Activated CD8-positive, alpha-beta T cell treated with anti-CD3 and anti-CD28 coated beads, Interleukin-2, amount 10 ng/mL, durations not matched to agents 7 days and 5 days (primary cell): ENCODE measurements at places on chromosomes 16 and 17. TPM values are rescaled to one million over a fixed set of nuclear protein-coding genes. Genes with fewer than 3 reads are reported as not detected.

The MARCHF10 gene
- total RNA-seq: not detected

The IL34 gene
- 0.13 TPM for total RNA-seq

The FASN gene
- total RNA-seq: 261 TPM

The AATK gene
- 1.1 TPM for total RNA-seq

The CHAD gene
- total RNA-seq: not detected

The RNF40 gene
- total RNA-seq: 102 TPM

- H3K4me1 ChIP-seq: no peaks in the 10 kb centered on the region
- H3K4me3 ChIP-seq: no peak overlapping the region
- no peak for DNase-seq
- no peaks in the 10 kb centered on the region for H3K27me3 ChIP-seq
- H3K27ac ChIP-seq: no peak overlapping the region
- peaks cover 3% of the 10 kb centered on the region for H3K36me3 ChIP-seq
Observed at GRCh38 chr16:78246559-78246958, 147.1 kb downstream of the WWOX start.

DNA sequence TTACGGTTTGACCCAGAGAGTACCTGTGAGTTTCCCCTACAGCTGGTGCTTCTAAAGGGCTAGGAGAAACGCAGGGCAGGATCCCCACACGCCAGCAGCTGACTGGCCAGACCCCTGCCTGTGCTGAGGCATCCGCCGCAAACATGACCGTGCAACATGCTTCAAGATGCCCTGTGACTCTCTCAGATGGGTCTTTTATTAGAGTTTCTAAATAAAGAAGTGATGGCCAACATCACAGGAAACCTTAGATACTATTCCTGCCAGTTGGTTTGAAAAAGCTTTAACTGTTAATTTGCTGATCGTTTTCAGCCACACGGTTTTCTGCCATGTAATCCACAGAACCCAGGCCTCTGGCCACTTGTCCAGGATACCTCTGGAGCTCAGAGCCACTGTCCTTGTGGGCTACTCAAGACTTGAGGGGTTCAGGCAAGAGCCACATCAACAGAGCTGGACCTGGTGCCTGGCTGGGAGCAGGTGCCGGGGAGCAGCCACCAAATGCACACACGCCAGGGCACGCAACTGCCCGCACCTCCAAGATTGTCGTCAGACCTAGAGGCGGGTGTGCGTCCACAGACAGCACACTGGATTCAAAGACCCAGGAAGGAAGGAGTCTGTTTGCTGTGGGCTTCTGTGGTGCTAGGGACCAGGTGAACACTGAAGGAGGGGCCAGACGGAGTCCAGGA lies 118.4 kb downstream of the ZNF778 start:
- H3K27me3 ChIP-seq: no peaks in the 10 kb centered on the region
- DNase-seq: no peak
- peak overlapping the region; percentile 48 for H3K27ac ChIP-seq
- no peak overlapping the region for H3K4me3 ChIP-seq
- H3K36me3 ChIP-seq: peaks cover 9% of the 10 kb centered on the region

- no peak for DNase-seq
- peaks cover 5% of the 10 kb centered on the region for H3K4me1 ChIP-seq
Observed at GRCh38 chr16:56121156-56121500, 70.2 kb upstream of the GNAO1 start.

DNA sequence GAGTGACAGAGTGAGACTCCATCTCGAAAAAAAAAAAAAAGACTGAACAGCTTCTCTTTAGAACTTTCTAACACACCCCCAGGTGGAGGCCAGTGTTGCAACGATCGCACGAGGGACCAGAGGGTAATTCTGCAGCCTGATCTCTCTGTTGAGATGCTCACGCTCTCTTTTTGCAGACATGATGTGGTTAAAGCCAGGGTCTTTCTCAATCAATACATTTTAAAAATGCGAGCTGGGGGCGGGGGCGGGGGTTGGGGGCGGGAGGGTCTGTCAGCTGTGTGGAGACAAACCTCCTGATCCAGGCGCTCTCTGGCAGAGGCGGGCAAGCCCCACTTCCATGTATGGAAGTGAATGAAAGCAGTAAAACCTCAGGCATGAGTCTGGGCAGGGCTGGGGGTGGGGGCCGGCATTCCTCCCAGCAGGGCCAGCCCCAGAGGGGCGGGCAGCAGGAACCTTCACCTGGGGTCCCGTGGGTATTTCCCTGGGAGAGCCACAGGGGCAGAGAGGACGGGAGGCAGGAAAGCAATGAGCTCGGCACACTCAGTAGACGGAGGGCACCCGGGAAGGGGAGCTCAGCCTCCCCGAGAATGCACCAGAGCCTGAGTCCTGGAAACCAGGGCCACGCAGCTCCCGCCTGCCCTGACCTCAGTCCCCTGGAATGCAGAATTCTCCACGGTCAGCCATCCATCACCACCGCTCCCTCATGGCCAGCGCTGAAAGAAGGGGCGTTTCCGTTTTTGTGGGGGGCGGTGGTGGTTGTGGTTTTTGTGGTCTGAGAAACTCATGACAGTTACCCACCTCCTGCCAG lies 28.0 kb downstream of the NXN start:
- no peak overlapping the region for H3K4me3 ChIP-seq
- peaks cover 7% of the 10 kb centered on the region for H3K27me3 ChIP-seq
- H3K27ac ChIP-seq: no peak overlapping the region
- DNase-seq: no peak
- no peaks in the 10 kb centered on the region for H3K4me1 ChIP-seq
- H3K36me3 ChIP-seq: no peaks in the 10 kb centered on the region

GRCh38 chr17:66711881-66712321 lies 123.0 kb upstream of the CACNG5 start:
- no peak for DNase-seq
- H3K27me3 ChIP-seq: no peaks in the 10 kb centered on the region
- peaks cover 57% of the 10 kb centered on the region for H3K4me1 ChIP-seq
- H3K27ac ChIP-seq: peak overlapping the region; percentile 26
- no peak overlapping the region for H3K4me3 ChIP-seq
- H3K36me3 ChIP-seq: peaks cover 27% of the 10 kb centered on the region

DNA sequence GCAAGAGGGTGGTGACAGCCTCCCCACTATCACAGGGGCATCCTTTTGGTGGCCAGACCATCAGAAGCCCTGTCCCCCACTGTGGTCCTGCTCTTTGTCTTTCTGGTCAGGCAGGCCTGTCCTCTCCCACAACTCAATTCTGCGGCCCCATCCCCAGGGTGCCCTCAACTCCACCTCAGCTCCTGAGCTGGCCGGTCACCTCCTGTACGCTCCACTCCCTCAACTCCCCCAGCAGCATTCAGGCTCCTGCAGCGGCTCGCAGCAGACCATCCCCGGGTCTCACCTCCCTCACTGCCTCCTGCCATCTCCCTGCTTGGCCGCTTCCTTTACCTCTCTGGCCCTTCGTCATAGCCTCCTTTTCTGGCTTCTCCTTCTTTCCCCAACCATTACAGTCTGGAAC lies 43.4 kb upstream of the MTSS2 start:
- no peaks in the 10 kb centered on the region for H3K27me3 ChIP-seq
- no peak overlapping the region for H3K4me3 ChIP-seq
- H3K27ac ChIP-seq: peak overlapping the region; percentile 27
- H3K36me3 ChIP-seq: peaks cover 10% of the 10 kb centered on the region
- H3K4me1 ChIP-seq: no peaks in the 10 kb centered on the region
- no peak for DNase-seq

DNA sequence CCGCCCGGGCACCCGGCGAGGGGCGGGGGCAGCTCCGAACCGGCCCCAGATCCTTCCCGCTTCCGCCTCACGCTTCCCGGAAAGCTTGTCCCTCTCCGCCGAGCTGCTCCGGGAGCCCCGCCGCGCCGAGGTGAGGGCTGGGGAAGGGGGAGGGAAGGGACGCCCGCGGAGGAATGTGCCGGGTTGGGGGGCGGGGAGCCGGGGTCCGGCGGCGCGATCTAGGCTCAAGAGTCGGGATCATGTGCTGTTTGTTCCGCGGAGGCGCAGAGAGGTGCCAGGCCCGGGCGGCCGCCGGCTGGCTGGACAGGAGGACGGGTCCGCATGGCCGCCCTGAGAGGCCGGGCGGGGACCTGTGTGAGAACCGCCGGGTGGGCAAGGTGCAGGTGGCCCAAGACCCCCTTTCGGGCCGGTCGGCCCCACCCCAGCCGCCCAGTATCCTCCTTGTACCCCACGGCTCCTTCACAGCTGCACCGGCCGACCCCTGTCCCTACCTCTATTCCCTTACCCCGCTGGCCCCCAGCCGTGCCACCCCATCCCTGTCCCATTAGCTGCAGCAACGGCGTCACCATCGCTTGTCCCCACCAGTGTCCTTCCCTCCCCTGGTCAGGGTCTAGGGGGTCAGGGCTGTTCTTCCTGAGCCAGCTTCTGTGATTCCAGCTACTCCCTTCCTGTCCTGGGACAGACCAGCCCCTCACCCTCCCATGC lies 429 bp downstream of the KIF1C start:
- H3K27ac ChIP-seq: peak overlapping the region; percentile 52
- H3K4me3 ChIP-seq: peak overlapping the region; percentile 81
- H3K36me3 ChIP-seq: peaks cover 18% of the 10 kb centered on the region

DNA sequence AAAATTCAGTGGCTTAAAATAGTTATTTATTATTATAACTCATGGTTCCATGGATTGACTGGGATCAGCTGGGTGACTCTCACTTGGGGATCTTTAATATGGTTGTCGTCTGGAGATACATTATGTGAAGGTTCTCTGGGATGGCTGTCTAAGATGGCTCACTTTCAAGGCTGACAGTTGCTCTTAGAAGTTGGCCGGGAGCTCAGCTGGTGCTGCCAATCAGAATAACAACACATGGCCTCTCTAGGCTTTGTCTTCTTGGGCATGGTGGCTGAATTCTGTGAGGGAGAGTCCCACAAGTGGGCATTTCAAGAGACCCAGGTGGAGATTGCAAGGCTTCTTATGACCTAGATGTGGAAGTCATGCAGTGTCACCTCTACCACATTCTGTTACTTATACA lies 269.7 kb downstream of the CA10 start:
- no peaks in the 10 kb centered on the region for H3K36me3 ChIP-seq
- no peak overlapping the region for H3K4me3 ChIP-seq

GRCh38 chr17:81422776-81423697 lies 27.8 kb downstream of the BAHCC1 start:
- H3K4me3 ChIP-seq: no peak overlapping the region
- peaks cover 9% of the 10 kb centered on the region for H3K27me3 ChIP-seq
- DNase-seq: no peak
- no peak overlapping the region for H3K27ac ChIP-seq
- peaks cover 5% of the 10 kb centered on the region for H3K4me1 ChIP-seq

- H3K4me1 ChIP-seq: peaks cover 76% of the 10 kb centered on the region
- no peak for DNase-seq
- peaks cover 29% of the 10 kb centered on the region for H3K36me3 ChIP-seq
- peak overlapping the region; percentile 10 for H3K4me3 ChIP-seq
Observed at GRCh38 chr16:89453501-89454321, 36.6 kb downstream of the ANKRD11 start.

- H3K27me3 ChIP-seq: peaks cover 7% of the 10 kb centered on the region
- H3K27ac ChIP-seq: no peak overlapping the region
- DNase-seq: no peak
- peaks cover 1% of the 10 kb centered on the region for H3K4me1 ChIP-seq
- H3K4me3 ChIP-seq: no peak overlapping the region
- H3K36me3 ChIP-seq: no peaks in the 10 kb centered on the region
Observed at GRCh38 chr17:55582897-55583296, 71.6 kb upstream of the SMIM36 start.

DNA sequence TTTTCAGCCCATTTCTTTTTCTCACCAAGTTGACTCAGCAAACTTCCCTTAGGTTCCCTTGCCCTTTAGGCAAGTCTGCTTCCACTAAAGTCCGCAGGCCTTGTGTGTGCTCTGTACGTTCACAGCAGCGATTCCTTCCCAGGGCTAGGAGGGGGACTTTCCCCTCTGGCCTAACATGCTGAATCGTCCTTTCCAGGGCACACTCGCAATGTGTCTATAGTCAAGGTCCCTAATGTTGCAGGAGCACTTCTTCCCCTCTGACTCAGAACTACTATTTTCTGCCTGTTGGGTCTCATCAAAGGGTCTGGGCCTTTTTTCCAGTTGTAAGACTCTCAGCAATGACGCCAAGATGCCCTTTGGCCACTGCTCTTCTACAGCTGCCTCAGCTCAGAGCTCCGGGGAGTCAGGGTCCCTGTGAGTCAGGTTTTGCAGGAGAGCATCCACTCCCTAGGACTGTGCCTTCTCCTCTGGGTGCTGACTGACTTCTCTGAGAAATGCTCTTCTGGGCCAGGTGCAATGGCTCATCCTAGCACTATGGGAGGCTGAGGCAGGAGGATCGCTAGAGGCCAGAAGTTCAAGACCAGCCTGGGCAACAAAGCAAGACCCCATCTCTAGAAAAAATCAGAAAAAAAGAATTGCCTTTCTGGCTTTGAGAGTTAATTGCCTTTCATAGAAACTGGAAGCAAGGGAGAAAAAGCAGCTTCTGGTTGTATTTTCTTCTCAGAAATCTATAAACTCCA lies 64.4 kb upstream of the TBX2 start:
- H3K27ac ChIP-seq: no peak overlapping the region
- H3K4me3 ChIP-seq: no peak overlapping the region
- H3K36me3 ChIP-seq: no peaks in the 10 kb centered on the region
